EH (cell line): ENCODE measurements at places on chromosomes 5 and 9.
A peak's percentile ranks its signal among the peaks of the same experiment; 100 is the strongest.

- no peak for DNase-seq
Measured at GRCh38 chr5:66704790-66705425, 108.7 kb downstream of the MAST4 start.

GRCh38 chr9:76475686-76476085 lies 16.7 kb downstream of the GCNT1 start:
- no peak for DNase-seq

DNA sequence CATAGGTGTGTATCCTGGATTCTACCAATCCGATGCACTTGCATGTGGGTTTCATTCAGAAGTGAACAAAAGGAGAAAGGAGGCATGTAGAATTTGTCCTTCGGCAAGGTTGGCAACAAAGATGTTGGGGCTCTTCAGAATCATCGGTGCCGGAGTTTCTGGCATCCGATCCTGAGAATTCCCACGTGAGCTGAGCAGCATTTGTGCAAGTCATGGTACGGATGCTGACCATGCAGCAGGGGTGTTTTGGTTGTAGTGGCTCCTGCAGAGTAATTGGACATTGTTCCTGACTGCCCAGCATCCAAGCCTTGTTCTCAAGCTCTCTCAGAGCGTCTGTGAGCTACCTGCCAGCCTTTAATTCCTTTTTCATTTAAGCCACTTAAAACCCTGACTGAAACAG lies 19.0 kb upstream of the POC5 start:
- no peak for DNase-seq

DNA sequence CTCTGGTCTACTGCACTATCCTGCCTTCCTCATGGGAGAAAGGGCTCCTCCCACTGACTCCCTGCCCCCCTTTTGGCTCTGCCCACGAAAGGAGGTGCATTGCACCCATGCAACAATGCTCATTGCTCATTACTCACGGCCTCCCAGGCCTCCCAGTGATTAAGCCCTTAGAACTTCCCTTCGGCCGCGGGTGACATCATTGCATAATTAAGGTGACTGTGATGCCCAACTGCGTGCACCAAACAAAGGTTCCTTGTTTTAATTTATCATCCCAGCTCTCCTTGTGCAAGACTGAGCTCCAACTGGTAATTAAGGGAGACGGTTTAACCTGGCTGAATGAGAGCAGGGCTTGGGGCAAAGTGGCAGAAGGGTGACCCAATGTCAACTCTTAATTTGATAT lies 180.4 kb downstream of the GAS1 start:
- peak; percentile 87 for DNase-seq

- no peak for DNase-seq
Measured at GRCh38 chr5:176369934-176370711, 4.8 kb downstream of the ARL10 start.

- peak; percentile 28 for DNase-seq
Measured at GRCh38 chr5:154740957-154741356, 14.2 kb upstream of the LARP1 start.

GRCh38 chr9:123894822-123895221 lies 35.1 kb downstream of the DENND1A start:
- no peak for DNase-seq

GRCh38 chr5:78295035-78295961 lies 800 bp upstream of the AP3B1 start:
- peak; percentile 39 for DNase-seq
